Stimulated activated CD4-positive, alpha-beta T cell treated with anti-CD3 and anti-CD28 coated beads, Interleukin-1b, Interleukin-23, amount 100 ng/mL, for 1 hour (primary cell): ENCODE measurements at places on chromosomes 5 and 9.

DNA sequence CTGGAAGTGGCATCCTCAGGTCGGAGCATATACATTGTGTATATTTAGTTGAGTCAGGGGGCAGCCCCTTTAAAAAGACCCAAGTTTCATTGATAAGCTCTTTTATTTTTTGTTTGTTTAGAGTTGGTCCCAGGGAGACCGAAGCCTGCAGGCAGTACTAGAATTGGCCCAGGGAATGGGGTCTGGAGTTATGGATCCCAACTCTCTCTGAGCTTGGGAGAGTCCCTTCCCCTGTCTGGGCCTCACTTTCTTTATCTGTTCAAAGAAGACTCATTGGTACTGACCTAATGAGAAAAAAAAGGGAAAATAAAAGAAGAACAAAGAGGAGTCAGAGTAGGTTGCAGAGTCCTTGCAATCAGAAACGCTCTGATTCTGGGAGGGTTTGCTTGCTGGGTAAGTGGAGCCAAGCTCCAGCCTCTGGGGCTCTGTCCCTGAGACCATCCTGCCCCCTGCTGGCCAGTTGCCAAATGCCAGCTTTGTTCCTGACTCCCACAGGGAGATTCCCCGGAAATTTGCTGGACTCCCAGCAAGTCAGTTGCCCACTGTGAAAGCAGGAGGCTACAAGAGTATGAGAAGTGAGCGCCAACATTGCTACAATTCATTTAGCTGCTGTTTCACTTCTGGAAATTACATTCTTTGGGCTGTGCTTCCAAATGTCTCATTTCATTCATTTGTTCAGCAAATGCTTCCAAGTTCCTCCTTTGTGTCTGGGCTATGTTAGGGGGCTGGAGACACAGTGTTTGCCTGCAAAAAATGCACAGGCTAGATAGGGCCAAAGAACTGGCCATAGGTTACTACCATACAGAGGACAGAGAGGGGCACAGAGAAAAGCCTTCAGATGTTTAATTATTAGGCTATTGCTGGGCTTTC is 156.2 kb downstream of the MELK start:
- peak; percentile 16 for DNase-seq

GRCh38 chr9:134291961-134292871 is 34.0 kb upstream of the RXRA start:
- DNase-seq = no peak

GRCh38 chr9:12516031-12516430 is 177.2 kb upstream of the TYRP1 start:
- DNase-seq = no peak

DNA sequence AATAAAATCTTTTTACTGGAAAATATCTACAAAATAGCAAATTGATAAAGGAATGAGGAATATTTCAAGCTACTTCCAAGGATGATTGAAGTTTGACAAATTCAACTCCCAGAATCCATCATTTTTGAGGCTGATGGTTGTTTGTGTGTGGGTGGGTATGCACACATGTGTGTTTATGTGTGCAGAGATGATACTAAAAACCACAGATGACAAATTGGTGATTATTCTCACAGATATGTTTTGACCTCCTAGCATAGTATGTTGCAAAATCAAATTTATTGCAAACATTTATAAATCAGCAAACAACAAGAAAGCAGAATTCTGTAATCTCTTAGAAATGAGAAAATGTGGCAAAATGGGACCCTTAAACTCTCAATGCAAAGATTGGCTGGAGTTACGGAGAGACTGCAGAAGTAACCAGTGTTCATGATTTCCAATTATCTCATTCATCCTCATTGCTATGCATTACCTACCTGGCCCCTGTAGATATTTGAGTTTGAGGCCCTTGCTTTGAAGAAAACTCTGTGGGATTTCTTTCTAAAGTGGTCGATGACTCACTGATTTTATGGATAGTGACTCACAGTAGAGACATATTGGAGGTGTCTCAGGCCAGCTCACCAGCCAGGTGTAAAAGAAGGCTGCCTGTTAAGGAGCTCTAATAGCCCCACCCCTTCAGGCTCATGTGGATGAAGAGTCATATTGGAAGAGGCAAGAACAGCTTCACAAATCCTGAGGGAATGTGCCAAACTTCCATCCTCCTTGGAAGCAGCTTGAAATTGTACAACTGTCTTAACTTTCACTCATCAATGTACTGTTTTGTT is 44.6 kb upstream of the TMC1 start:
- DNase-seq = peak; percentile 6

DNA sequence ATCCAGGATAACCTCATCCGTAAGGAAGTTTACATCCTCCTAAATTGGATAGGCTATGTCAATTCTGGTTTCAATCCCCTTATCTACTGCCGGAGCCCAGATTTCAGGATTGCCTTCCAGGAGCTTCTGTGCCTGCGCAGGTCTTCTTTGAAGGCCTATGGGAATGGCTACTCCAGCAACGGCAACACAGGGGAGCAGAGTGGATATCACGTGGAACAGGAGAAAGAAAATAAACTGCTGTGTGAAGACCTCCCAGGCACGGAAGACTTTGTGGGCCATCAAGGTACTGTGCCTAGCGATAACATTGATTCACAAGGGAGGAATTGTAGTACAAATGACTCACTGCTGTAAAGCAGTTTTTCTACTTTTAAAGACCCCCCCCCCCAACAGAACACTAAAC is 1.3 kb downstream of the ADRB2 start:
- DNase-seq = no peak

- DNase-seq = no peak
Measured at GRCh38 chr9:120480707-120481106, 99.3 kb downstream of the CDK5RAP2 start.

GRCh38 chr5:1673042-1673677 is 126.5 kb downstream of the MRPL36 start:
- no peak for DNase-seq
